ENCODE measurements at places on chromosomes 2 and 18.

DNA sequence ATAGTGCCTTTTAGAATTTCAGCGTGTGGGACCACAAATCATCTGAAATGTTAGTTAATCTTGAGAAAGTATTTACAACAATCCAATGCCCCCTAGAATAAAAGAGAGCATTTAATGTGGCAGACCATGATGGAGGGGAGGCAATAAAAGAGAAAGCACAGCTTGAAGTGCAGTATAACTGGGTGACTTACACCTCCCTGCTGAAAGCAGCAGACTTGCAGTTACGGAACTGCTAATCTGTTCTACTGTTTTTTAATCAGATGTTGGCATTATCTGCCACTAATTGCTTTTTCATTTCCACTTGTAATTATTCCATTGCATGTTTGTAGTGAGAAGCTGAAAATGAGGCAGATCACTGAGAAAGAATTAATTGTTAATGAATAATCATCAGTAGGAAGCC lies 130.5 kb upstream of the ITGA4 start:
- no peaks in the 10 kb centered on the region for H3K36me3 ChIP-seq
- no peak overlapping the region for H3K27ac ChIP-seq
- no peak overlapping the region for H3K4me3 ChIP-seq
- no peaks in the 10 kb centered on the region for H3K4me1 ChIP-seq
- no peaks in the 10 kb centered on the region for H3K27me3 ChIP-seq
- no peak for ATAC-seq

DNA sequence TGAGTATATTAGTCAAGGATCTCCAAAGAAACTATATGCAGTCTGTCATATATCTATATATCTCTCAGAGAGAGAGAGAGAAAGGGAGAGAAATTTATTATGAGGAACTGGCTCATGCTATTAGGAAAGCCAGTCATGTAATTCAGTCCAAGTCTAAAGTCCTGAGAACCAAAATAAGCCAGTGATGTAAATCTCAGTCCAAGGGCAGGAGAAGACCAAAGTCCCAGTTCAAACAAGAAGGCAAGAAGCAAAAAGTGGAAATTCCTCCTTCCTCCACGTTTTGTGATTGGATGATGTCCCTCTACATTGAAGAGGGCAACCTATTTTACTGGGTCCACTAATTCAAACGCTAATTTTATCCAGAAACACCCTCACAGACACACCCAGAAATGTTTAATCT lies 34.2 kb upstream of the SPATS2L start:
- no peak overlapping the region for H3K4me3 ChIP-seq
- H3K4me1 ChIP-seq: no peaks in the 10 kb centered on the region

DNA sequence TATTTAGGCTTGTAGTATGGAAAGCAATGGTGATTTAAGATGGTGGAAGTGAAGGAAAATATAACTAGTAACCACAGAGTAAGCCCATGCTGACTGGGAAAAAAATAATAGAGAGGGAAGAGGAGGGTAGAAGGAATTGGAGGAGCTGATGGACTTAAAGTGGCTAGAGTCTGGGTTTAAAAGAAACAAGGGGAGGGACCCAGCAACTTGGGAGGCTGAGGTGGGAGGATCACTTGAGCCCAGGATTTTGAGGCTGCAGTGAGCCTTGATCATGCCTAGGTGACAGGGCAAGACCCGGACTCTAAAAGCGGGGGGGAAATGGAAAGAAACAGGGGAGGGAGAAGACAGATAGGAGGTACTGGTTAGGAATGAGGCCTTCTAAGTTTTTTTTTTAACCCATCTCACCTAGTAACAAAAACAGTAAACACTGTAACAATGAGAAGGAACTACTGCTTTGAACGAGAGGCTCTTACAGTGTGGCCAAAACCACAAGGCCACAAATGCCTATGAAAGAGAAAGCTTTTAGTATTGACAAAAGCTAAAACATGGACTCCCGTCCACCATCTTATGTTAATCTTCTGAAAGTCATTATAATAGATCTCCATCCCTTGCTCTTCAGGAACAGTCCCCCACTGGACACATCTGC lies 26.6 kb downstream of the METTL8 start:
- H3K27me3 ChIP-seq: no peaks in the 10 kb centered on the region
- H3K36me3 ChIP-seq: no peaks in the 10 kb centered on the region

DNA sequence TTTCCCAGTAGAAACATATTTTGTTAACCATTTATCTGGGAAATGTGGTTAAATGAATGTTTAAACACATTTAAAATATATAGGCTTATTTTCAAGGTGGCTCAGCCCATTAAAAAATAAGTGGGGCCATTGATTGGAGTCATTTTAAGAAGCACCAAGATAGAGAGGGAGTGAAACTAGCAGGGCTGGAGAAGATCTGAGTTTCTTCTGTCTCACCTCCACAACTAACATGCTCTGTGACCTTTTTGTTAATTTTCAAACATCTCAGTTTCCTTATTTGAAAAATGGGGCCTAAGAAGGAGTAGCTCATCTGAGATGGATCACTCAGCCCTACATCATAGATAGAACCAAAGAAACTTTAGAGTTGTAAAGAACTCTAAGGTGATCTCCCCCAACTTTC lies 254.8 kb downstream of the KCNS3 start:
- no peak for ATAC-seq
- H3K36me3 ChIP-seq: no peaks in the 10 kb centered on the region
- H3K4me1 ChIP-seq: no peaks in the 10 kb centered on the region
- H3K27me3 ChIP-seq: no peaks in the 10 kb centered on the region
- H3K4me3 ChIP-seq: no peak overlapping the region
- H3K27ac ChIP-seq: no peak overlapping the region

- no peaks in the 10 kb centered on the region for H3K27me3 ChIP-seq
- ATAC-seq: no peak
- H3K4me3 ChIP-seq: no peak overlapping the region
- H3K4me1 ChIP-seq: no peaks in the 10 kb centered on the region
Measured at GRCh38 chr2:9782197-9782719, 61.0 kb upstream of the TAF1B start.

GRCh38 chr2:201886504-201886903 lies 80.2 kb downstream of the CDK15 start:
- no peaks in the 10 kb centered on the region for H3K36me3 ChIP-seq
- no peak overlapping the region for H3K4me3 ChIP-seq
- H3K27me3 ChIP-seq: no peaks in the 10 kb centered on the region
- no peak for ATAC-seq

GRCh38 chr2:118970396-118971135 lies 28.6 kb downstream of the MARCO start:
- peaks cover 28% of the 10 kb centered on the region for H3K27me3 ChIP-seq
- H3K4me1 ChIP-seq: no peaks in the 10 kb centered on the region
- H3K4me3 ChIP-seq: no peak overlapping the region
- H3K27ac ChIP-seq: no peak overlapping the region
- H3K36me3 ChIP-seq: no peaks in the 10 kb centered on the region

GRCh38 chr2:68766376-68766845 lies 31.8 kb downstream of the ARHGAP25 start:
- H3K27ac ChIP-seq: no peak overlapping the region
- no peak overlapping the region for H3K4me3 ChIP-seq
- H3K4me1 ChIP-seq: peaks cover 3% of the 10 kb centered on the region
- no peaks in the 10 kb centered on the region for H3K27me3 ChIP-seq
- no peaks in the 10 kb centered on the region for H3K36me3 ChIP-seq

DNA sequence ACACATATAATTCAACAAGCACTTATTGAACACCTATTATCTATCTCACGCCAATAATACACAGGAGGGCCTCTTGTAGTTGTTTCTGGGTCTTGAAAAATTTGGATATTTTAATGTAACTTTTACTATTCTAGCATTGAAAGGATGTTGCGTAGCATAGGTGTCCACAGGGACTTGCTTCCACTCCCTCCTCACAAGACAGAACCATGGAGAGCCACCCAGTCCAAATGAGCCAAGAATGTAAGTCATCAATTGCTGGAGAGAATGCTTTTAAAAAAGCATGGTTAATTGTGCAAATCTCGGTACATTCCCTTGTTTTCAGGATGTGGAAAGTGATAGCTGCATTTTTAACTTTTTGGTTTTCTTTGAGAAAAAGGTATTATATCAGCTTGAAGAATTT lies 46.8 kb downstream of the DOCK10 start:
- H3K27me3 ChIP-seq: no peaks in the 10 kb centered on the region
- no peak for ATAC-seq
- no peaks in the 10 kb centered on the region for H3K4me1 ChIP-seq
- no peak overlapping the region for H3K27ac ChIP-seq

DNA sequence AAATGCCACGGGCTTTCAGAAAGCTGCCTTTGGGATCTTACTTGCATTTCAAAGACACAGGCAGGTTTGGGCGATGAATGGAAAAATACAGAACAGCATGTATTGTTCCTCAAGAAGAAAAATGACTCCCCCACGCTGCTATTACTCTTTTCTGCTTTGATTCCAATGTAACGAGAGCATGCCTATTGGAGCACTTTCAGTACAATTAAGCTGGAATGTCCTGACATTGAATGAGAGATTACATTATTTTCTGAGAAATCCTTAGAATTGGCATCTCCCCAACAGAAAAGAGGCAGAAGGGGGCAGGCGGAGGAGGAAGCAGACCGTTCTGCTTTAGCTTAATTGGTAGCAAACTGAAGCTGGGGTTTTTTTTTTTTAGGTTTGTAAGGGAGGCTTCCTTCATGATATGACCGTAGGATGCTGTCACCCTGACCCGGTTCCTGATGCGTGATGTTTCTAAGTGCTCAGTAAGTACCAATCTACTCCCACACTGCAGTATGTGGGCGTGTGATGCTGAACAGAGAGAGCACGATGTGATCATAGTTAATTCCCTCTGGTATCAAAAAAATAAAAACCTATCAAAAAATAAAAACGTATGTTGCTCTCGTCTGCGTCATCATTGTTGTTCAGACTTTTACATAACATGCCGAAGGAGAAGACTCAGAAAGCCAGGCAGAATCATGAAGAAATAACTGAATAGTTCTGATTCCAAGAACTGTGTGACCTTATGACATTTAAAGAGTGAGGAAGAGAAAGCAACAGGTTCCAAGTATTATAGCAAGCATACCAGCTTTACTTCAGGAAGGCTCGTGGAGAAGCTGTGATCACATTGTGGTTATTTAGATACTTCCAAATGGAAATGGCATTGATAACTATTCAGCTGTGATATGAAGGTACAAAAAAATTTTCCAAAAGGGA lies 40.5 kb downstream of the LONRF2 start:
- peak overlapping the region; percentile 15 for H3K4me3 ChIP-seq
- peaks cover 36% of the 10 kb centered on the region for H3K4me1 ChIP-seq
- peak; percentile 83 for ATAC-seq
- H3K27ac ChIP-seq: peak overlapping the region; percentile 75

DNA sequence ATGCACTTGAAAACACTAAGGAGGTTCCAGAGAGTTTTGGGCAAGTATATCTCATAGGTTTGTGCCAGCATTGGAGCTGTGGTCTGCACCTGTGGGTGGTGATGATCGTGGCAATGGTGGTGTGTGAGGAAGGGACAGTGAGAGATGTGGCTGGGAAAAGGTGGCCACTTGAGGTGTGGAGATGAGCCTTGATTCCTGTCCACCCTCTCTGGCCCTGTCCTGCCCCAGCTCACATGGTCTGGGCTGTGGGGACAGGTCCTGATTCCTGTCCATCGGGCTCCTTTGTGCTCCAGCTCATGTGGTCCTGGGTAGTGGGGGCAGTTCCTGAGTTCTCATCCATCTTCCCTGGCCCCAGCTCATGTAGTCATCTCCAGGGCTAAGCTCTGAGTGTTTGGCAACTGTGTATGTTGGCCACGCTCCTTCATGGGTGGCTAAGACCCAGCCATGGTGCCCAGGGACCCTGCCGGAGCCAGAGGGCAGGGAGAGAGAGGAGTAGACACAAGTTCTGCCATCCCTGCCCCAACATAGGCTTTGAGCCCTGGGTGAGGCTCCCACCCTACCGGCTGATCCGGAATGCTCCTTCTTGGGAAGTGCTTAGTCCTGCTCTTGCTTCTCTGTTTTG lies 294.4 kb upstream of the HDAC4 start:
- no peak overlapping the region for H3K4me3 ChIP-seq
- no peaks in the 10 kb centered on the region for H3K27me3 ChIP-seq
- no peak overlapping the region for H3K27ac ChIP-seq

- H3K27ac ChIP-seq: no peak overlapping the region
- H3K27me3 ChIP-seq: no peaks in the 10 kb centered on the region
- no peak for ATAC-seq
- no peak overlapping the region for H3K4me3 ChIP-seq
- no peaks in the 10 kb centered on the region for H3K4me1 ChIP-seq
Measured at GRCh38 chr2:157466764-157467163, 22.9 kb upstream of the CYTIP start.

DNA sequence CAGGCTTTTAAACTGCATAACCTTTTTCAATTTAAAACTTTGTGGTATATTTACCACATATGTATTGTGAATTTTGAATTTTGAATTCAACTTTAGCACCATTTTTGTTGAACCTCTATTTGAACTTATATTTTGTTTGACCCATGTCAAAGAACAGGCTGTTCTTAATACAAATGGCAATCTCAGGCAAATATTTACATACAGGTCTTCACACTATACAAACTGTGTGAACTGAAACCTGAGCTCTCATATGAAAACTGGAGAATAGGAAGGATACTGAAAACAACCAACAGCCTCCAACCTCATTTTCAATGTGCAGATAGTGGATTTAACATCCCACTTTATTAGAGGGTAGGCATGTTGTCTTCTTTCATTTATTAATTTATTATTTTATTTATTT lies 491.8 kb downstream of the KCNJ3 start:
- ATAC-seq: no peak
- no peak overlapping the region for H3K27ac ChIP-seq
- H3K27me3 ChIP-seq: no peaks in the 10 kb centered on the region
- H3K36me3 ChIP-seq: no peaks in the 10 kb centered on the region
- no peak overlapping the region for H3K4me3 ChIP-seq

GRCh38 chr2:145190031-145190703 lies 670.2 kb upstream of the ZEB2 start:
- H3K4me3 ChIP-seq: no peak overlapping the region
- ATAC-seq: no peak
- no peaks in the 10 kb centered on the region for H3K36me3 ChIP-seq
- H3K27me3 ChIP-seq: no peaks in the 10 kb centered on the region
- no peak overlapping the region for H3K27ac ChIP-seq

DNA sequence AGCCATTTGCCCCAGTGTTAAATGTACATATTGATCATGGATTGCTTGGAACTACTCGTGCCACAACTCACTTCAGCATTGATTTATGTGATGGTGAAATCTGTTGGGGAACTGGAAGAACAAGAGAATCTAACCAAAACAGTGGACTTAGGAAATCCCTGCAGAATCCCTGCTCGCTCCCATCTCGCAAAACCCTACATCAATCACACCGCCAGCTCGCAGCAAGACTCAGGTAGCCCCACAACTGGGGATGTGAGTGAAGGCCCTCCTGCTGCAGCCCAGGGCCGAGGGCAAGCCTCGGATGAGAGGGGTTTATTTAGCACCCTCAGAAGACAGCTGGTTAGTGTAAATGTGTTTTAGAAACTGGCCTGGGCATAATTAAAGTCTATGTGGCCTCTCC lies 171.6 kb downstream of the ANAPC1 start:
- H3K27me3 ChIP-seq: no peaks in the 10 kb centered on the region
- no peak overlapping the region for H3K4me3 ChIP-seq
- no peaks in the 10 kb centered on the region for H3K36me3 ChIP-seq
- no peak overlapping the region for H3K27ac ChIP-seq

Measured in gastroesophageal sphincter (tissue), 4 donors.